ENCODE measurements at places on chromosomes 1 and 21. TPM values are rescaled to one million over a fixed set of nuclear protein-coding genes. Genes with fewer than 3 reads are reported as not detected.

Gene MLLT11
- polyA plus RNA-seq, result 0.22 TPM

Gene CHML
- 1.3 TPM for polyA plus RNA-seq

Gene NBPF4
- polyA plus RNA-seq, result 0.07 TPM

DNA sequence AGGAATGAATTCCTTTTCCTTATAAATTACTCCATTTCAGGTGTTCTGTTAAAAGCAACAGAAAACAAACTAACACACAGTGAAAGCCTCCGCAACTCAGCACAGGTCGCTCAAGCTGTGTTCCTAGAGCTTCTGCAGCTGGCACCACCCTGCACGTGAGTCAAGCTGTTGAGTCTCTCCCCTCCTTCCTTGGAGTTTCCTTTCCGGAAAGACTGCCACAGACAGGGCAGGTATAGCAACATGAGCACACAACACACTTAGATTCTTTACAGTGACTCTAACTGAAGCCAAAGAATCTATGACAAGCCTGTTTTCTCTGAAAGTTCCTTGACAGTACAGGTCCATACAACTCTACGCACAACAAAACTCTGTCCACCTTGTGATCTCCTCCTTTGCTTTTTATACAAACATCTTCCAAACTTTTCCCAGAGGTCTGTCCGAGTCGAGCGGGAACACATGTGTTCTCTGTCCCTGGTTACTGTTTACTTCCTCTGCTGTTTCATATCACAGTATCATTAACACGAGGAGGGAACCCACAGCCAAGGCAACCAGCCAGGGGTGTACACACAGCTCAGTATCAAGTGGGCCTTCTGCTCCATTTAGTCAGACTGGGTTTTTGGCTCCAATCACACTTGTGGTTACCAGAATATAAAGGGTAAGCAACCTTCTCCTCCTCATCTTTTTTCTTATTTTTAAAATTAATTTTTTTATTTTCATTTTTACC, 38.7 kb upstream of the DESI2 start:
- no peaks in the 10 kb centered on the region for H3K27me3 ChIP-seq
- H3K4me3 ChIP-seq, result no peak overlapping the region
- H3K27ac ChIP-seq, result peak overlapping the region; percentile 11
- DNase-seq, result no peak
- H3K36me3 ChIP-seq, result no peaks in the 10 kb centered on the region
- H3K4me1 ChIP-seq, result no peaks in the 10 kb centered on the region

- no peak overlapping the region for H3K27ac ChIP-seq
- no peaks in the 10 kb centered on the region for H3K4me1 ChIP-seq
- no peak overlapping the region for H3K4me3 ChIP-seq
- no peaks in the 10 kb centered on the region for H3K27me3 ChIP-seq
Observed at GRCh38 chr21:39525129-39525528, 73.4 kb downstream of the SH3BGR start.

GRCh38 chr1:210434223-210434622, 105.5 kb downstream of the HHAT start:
- H3K27ac ChIP-seq, result no peak overlapping the region
- no peaks in the 10 kb centered on the region for H3K36me3 ChIP-seq
- no peaks in the 10 kb centered on the region for H3K4me1 ChIP-seq
- no peaks in the 10 kb centered on the region for H3K27me3 ChIP-seq

- peak; percentile 95 for DNase-seq
- peak within 1 kb of the TSS; percentile 96 for H3K4me3 ChIP-seq
Observed at GRCh38 chr1:43974443-43975248, at the start of gene ATP6V0B. Gene ATP6V0B, plus strand, starts transcription at chr1:43974960. Its CDS starts 81 bp downstream, at chr1:43975041.

- H3K27ac ChIP-seq, result no peak overlapping the region
- no peak for DNase-seq
- H3K27me3 ChIP-seq, result no peaks in the 10 kb centered on the region
- no peaks in the 10 kb centered on the region for H3K4me1 ChIP-seq
- H3K36me3 ChIP-seq, result no peaks in the 10 kb centered on the region
Observed at GRCh38 chr21:44380876-44381275, 27.5 kb downstream of the TRPM2 start.

DNA sequence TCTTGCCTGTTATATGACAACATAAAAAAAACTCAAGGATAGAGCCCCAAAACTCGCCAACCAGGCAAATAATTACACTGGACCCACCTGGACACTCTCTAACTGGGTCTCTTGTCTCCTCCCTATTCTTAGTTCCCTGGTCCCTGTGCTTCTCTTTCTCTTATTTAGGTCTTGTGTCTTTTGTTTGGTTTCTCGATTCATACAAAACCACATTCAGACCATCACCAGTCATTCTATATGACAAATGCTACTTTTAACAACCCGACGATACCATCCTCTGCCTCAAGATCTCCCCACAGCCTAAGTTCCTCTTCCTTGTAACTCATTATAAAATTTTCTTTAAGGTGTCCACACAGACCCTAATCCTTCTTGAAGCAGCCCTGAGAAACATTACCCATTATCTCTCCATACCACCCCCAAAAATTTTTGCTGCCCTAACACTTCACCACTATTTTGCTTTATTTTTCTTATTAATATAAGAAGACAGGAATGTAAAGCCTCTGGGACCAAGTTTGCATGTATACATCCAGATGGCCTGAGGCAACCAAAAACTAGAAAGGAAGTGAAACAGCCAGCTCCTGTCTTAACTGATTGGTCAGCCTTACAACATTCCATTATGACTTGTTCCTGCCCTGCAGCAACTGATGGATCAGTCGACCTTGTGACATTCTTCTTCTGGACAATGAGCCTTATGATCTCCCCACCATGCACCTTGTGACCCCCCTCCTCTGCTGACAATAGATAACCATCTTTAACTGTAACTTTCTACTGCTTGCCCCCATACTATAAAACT, 638.2 kb downstream of the AMY1C start:
- H3K4me3 ChIP-seq, result no peak overlapping the region
- no peaks in the 10 kb centered on the region for H3K4me1 ChIP-seq
- H3K27me3 ChIP-seq, result no peaks in the 10 kb centered on the region
- H3K36me3 ChIP-seq, result no peaks in the 10 kb centered on the region
- DNase-seq, result no peak
- no peak overlapping the region for H3K27ac ChIP-seq

DNA sequence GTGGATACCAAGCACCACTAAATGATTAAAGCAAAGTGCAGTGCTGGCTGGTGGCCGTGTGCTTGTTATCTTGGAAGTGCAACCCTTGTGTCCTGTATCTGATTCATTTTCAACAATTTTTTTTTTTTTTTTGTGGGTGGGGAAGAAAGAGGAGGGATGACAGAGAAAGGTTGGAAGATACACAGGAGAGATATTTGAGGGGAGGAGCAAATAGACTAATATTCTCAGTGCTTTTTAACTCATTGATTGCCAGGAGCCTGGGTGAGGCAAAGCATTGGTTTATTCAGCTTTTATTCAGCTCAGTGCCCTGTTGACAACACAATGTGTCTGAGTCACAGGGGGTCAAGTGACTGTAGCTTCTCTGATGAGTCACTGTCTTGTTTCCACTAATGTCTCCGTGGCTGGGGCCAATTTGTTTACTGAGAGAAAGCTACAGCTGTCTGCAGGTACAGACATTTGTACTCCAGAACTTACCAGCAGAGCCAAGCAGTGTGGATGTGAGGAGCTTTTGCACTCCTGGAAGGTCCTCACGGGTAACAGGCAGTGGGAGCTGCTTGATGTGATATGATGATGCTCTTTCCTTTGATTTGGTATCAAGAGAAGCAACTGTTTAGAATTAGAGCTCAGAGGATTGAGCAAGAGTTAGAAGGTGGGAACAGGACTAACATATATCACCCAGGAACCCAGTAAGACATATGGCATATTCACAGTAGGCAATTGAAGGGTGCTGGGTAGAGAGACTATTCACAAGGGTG, 23.6 kb upstream of the DNM3 start:
- no peaks in the 10 kb centered on the region for H3K27me3 ChIP-seq
- no peak overlapping the region for H3K27ac ChIP-seq
- no peaks in the 10 kb centered on the region for H3K36me3 ChIP-seq
- no peak overlapping the region for H3K4me3 ChIP-seq
- no peak for DNase-seq

DNA sequence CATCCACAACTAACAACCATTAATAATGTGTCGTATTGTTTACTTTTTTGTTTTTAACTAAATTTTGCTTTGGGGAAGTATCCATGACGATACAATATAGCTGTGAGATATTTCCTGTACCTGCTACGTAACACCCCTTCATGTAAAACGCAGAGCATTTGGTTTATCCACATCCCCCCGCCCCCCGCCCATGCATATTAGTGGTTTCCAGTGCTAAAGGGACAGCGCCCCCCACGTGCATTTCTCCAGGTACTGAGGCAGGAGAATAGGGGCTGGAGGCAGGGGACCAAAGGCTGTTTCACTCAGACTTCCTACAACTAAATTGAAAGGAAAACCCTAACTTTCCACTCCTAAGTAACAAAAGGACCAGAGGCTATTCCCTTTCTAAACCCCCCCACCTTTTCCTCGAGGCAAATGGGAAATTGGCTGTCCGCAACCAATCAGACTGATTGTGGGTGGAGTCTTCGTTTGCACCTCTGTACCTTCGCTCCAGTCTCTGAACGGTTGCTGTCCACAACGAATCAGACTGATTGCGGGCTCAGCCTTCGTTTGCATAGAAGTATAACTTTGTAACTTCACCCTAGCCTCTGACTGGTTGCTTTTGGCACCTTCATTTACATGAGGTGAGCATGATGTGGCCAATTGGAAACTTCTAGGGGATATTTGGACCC, 12.2 kb upstream of the RIPK4 start:
- H3K27ac ChIP-seq, result peak overlapping the region; percentile 57
- H3K36me3 ChIP-seq, result no peaks in the 10 kb centered on the region
- peak overlapping the region; percentile 28 for H3K4me3 ChIP-seq
- peaks cover 26% of the 10 kb centered on the region for H3K4me1 ChIP-seq
- DNase-seq, result peak; percentile 85

- H3K4me1 ChIP-seq, result peaks cover 17% of the 10 kb centered on the region
- peak overlapping the region; percentile 51 for H3K4me3 ChIP-seq
- DNase-seq, result peak; percentile 54
- peak overlapping the region; percentile 84 for H3K27ac ChIP-seq
Observed at GRCh38 chr1:149849947-149850360, 49.4 kb upstream of the BOLA1 start.

DNA sequence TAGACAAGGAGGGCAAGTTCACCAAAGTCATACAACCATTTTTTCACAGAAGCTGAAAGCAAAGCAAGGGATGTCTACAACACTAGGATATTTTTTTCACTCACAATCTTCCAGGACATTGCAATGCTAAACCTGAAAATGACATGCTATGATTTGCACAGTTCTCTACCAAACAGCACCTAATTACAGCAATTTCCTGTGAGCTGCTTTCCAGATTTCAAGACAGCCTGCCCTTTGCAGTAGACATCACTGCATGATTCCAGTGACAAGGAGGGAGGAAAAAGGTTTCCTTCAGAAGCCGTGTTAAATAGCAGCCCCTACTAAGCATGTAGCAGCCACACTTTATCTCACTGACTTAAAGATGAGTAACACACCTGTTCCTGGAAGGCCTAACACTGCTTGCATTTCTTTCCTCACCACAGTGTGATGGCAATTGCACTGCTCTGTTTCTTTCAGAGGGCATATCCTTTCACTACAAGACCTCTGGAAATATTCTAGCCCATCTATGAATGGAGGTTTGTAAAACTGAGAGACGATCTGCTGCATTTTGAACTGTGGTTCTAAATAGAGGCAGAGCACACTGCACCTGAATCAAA, 97.1 kb downstream of the DUSP10 start:
- no peaks in the 10 kb centered on the region for H3K36me3 ChIP-seq
- H3K4me1 ChIP-seq, result no peaks in the 10 kb centered on the region
- no peak overlapping the region for H3K27ac ChIP-seq
- H3K27me3 ChIP-seq, result no peaks in the 10 kb centered on the region

GRCh38 chr21:37450445-37450941, 83.9 kb downstream of the DYRK1A start:
- peaks cover 2% of the 10 kb centered on the region for H3K4me1 ChIP-seq
- DNase-seq, result no peak
- peaks cover 3% of the 10 kb centered on the region for H3K36me3 ChIP-seq
- no peak overlapping the region for H3K27ac ChIP-seq

All from small intestine (tissue), 16 donors.